ENCODE measurements at places on chromosomes 6 and 20.

DNA sequence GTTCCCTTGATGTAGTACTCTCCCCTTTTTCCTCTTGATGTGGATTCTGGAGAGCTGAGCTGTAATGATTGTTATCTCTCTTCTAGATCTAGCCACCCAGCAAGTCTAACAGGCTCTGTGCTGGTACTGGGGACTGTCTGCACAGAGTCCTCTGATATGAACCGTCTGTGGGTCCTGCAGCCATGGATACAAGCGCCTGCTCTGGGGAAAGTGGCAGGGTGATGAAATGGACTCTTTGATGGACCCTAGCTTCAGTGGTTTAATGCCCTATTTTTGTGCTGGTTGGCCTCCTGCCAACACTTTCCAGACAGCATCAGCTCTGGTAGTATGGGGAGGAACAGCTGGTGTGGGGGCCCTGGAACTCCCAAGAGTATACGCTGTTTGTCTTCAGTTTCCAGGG is 216.3 kb downstream of the ADGRG6 start:
- peak; percentile 14 for DNase-seq

GRCh38 chr6:169763308-169763707 is 11.9 kb downstream of the ERMARD start:
- DNase-seq, result no peak

DNA sequence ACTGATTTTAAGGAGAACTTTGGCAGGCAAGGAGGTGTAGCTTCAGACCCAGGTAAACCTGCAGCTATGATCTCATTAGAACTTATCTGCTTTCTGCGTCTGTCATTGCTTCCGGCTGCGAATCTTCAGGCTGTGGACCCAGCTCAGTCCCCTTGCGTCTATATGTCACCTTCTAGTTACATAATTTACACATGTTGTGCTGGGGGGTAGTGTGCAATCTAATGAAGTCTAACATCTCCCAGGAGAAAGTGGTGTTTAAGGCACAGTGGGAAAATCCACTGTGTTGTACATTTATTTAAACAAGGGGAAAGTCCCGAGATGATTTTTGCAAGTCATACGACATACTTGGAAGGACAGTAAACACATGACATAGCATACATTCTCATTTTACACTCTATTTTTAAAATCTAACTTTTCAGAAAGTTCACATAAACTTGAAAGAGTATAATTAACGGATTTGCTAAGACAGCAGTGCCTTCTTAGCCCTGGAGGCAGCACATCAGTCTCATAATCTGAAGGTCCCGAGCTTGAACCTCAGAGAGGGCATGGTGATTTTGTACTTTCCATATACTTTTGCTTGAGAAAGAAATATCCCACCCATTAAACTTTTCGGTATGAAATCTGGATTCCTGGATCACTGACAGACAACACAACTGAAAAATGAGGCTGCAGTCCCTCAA is 35.2 kb downstream of the GPX6 start:
- DNase-seq, result no peak

DNA sequence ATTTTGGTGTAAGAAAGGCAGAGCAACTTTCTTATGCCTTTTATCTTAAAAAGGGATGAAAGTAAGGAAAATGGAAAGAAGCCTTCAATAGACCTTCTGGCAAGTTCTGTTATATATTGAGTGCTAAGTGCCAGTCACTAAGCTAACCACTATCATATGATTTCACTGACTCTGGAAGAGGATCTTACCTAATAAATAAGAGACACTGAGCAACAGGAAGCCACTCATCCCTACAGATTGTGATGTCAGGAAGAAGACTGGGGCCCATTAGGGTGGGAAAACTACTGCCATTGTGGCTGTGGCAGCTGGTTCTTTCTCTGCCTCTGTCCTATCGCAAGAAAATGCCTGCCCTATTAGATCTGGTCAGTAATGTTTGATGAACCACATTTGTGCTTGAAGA is 89.6 kb downstream of the AIG1 start:
- no peak for DNase-seq

GRCh38 chr6:26550250-26550993 is 12.3 kb downstream of the HMGN4 start:
- peak; percentile 74 for DNase-seq

DNA sequence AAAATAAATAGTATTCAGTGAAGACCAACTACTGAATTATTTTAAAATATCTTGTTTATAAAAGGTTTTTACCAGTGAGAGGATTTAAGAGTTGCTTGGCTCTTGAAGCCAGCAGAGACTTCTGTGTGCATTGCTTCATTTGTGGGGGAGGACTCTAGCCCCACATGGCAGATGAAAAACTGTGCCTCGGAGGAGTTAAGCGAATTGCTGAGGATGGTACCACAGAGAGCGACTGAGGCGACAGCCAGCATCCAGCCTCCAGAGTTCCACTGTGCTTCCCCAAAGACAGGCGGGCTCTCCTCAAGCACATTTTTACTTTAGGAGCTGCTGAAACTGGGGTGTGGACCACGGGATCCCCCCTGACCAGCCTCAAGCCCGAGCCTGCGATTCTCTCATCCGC is 80.7 kb downstream of the THBS2 start:
- DNase-seq, result no peak

GRCh38 chr6:32933661-32934085 is 7.2 kb downstream of the HLA-DMB start:
- DNase-seq, result peak; percentile 75

GRCh38 chr6:21048047-21048446 is 513.8 kb downstream of the CDKAL1 start:
- no peak for DNase-seq

GRCh38 chr20:10177326-10177725 is 41.3 kb upstream of the SNAP25 start:
- no peak for DNase-seq

DNA sequence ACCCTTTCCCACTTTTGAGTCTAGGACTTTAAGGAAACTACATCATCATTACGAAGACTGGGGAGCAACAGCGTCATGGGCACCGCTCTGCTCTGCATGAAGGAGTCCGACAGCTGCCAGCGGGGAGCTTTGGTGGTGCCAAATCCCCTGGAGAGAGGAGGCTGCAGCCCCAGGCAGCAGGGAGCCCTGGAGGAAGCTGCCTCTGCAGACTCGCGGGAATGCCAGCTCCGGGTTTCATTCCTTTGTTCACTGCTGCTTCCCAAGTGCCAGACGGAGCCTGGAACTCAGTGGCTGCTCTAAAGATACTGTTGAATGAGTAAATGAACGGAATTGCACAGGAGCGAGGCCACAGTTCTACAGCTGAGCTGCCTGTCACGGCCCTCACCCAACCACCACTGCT is 196.5 kb upstream of the THBS2 start:
- no peak for DNase-seq

DNA sequence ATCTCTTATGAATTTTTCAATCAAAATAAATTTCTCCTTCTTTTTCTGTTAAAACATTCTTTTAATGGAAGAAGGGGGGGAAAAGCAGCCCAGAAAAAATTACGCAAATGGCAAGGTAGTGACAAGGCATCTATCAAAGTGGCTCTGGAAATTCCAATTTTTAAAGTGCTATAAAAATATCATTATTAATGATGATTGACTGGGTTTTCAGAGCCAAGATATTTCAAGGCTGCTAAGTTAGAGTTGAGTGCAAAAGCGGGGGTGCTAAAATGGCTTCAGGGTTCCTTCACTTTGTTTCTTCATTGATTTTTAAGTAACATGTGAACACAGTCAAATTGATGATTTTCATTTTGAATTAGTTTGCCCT is 171.6 kb upstream of the CITED2 start:
- DNase-seq, result no peak

- DNase-seq, result no peak
Measured at GRCh38 chr6:153526479-153526878, 395.4 kb upstream of the RGS17 start.

DNA sequence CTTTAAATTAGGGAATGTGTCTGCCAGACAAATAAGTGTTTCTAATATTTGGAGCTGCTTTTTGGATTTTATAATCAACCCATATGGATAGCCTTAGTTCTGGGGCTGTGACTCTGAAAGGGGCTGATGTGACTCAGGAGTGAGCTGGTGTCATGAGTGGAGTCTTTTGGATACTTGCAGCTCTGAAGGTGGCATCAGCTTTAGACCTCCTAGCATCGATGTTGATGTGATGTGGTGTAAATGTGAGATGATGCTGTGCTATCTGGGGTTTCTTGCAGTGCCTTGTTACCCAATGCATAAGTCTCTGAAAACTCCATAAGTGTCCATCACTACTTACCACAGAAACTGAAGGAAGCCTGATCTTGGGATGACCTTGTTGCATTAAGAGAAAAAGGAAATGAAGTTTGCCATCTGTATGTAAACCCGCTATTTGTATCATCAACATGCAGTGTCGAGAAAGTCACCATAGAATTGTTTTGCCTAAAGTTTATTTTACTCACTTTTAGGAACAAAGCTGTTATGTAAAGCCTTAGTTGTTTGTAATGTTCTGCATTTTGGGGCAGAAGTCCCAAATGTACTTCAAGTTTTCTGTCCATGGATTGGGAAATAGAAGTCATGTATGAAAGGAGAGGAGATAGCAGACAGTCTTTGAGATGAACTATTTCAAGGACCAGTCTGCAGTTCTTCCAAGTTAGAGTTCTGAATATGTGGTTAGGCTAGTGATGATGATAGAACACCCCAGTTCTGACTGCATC is 8.0 kb downstream of the FOXO3 start:
- DNase-seq, result no peak

All from umbilical cord (tissue), 2 donors.